CD4-positive, CD25-positive, alpha-beta regulatory T cell (primary cell): ENCODE measurements at places on chromosomes 3 and 15. TPM values are rescaled to one million over a fixed set of nuclear protein-coding genes. Genes with fewer than 3 reads are reported as not detected.

The GOLGA6L4 gene
- 5.1 TPM for total RNA-seq

GRCh38 chr3:60101621-60102020 lies 1051.8 kb upstream of the CFAP20DC start:
- DNase-seq, result no peak

- DNase-seq, result no peak
Observed at GRCh38 chr3:150390087-150390486, 18.0 kb upstream of the TSC22D2 start.

GRCh38 chr3:94481226-94481898 lies 418.5 kb downstream of the NSUN3 start:
- DNase-seq, result no peak

GRCh38 chr15:22229990-22230819 lies 149.9 kb downstream of the OR4M2 start:
- no peak for DNase-seq

DNA sequence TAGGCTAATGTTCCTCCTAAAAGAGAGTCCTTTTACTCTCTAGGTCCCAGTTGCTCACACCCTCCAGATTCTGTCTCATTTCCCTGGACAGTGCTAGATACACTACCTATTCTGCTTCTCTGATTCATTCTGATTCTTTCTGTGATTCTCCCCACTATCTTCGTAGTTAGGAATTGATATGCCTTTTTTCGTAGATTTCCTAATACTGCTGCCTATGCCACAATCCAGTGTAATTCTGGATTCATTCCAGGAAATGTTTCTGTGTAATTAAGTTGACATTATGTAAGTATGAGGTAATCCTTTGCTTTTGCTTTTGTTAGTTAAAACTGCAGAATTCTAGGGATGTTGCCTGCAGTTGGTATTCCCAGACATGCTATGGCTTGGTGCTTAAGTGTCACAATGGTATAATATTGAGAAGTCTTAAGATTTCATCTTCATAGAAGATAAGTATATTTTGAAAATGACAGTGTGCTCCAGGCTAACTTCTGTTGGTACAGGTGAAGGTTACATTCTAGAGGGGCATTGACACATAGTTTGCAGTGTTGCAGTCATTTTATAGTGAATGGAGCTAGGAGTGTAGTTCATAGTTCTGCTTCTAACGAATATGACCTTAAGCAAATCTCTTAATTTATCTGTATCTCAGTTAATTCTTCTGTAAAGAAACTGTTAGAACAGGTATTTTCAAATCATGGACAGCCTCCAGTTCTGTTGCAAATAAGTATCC lies 54.3 kb downstream of the RIOX2 start:
- no peak for DNase-seq

DNA sequence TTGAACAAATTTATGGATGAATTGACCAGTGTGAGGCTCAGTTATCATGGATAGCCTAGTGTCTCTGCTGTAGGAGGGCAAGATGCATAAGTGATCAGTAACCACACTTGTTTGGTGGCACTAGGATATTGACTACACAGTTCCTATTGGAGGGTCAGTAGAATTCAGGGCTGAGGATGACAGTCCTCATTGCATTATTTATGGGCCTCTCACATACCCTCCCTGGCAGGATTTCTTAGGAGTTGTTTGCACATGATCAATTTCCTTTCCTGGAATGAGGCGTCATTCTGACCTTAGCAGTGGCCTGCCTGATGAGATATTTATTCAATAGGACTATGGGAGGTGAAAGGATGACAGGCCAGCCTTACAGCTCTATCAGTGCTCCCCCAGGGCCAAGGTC lies 125.1 kb upstream of the AGBL1 start:
- DNase-seq, result no peak
